A549 treated with GW870086 at 1 μM for 4 hours (cell line): ENCODE measurements at places on chromosomes 7 and 10. TPM values are rescaled to one million over a fixed set of nuclear protein-coding genes. Genes with fewer than 3 reads are reported as not detected.

ZNF117 gene
- 0.10 to 0.41 TPM (median 0.22 TPM) in 5 replicates for total RNA-seq

AGAP5 gene
- 2.2 to 3.3 TPM (median 2.4 TPM) in 5 replicates for total RNA-seq

PDZD7 gene
- 0.67 to 1.3 TPM (median 0.90 TPM) in 5 replicates for total RNA-seq

NPC1L1 gene
- 0.03 to 0.11 TPM (median 0.06 TPM) in 5 replicates for total RNA-seq

AKR1C1 gene
- total RNA-seq: 445 to 630 TPM (median 590 TPM) in 5 replicates

CLRN3 gene
- not detected in 5 replicates for total RNA-seq

ETV1 gene
- 1.8 to 3.4 TPM (median 2.3 TPM) in 5 replicates for total RNA-seq

EGFR gene
- 75.8 to 111 TPM (median 109 TPM) in 5 replicates for total RNA-seq

LGI1 gene
- not detected in 5 replicates for total RNA-seq

TMEM26 gene
- total RNA-seq: 0.06 to 0.31 TPM (median 0.12 TPM) in 4 of 5 replicates, not detected in the other

SKAP2 gene
- 12.8 to 20.8 TPM (median 16.5 TPM) in 5 replicates for total RNA-seq

AFAP1L2 gene
- 23.2 to 30.5 TPM (median 28.2 TPM) in 5 replicates for total RNA-seq

KLF14 gene
- 0.09 TPM in 1 of 5 replicates, not detected in the others for total RNA-seq

CTAGE6 gene
- not detected in 5 replicates for total RNA-seq
